ENCODE measurements at places on chromosomes 12 and 14. TPM values are rescaled to one million over a fixed set of nuclear protein-coding genes. Genes with fewer than 3 reads are reported as not detected.

MPHOSPH9 gene
- 90.9 TPM for total RNA-seq

MYG1 gene
- 69.5 TPM for total RNA-seq

ANO4 gene
- total RNA-seq, result 0.33 TPM

DNA sequence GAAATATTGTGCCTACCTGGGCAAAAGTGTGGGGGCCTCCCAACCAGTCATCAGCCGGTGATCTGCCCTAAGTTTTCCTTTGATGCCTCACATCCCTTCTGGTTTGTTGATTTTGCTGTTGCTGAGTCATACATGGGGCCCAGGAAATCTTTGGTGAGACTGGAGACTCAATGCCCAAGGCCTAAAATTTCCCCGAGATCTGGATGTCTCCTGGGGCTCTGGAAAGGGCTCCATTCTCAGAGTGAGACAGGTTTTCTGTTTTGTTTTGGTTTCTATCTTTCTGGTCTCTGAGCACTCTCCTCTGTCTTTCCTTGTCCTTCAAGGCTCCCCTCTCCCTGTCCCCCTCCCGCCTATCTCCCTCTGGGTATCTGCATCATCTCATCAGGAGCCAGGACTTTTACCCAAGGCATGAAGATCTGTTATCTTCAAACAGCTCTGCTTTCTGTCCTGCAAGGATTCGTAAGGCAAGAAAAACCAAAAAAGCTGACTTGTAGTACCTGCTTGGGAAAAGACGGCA lies 152.8 kb upstream of the MAX start:
- H3K4me3 ChIP-seq, result no peak overlapping the region
- peaks cover 10% of the 10 kb centered on the region for H3K4me1 ChIP-seq
- H3K27ac ChIP-seq, result no peak overlapping the region
- no peaks in the 10 kb centered on the region for H3K36me3 ChIP-seq

MYBPC1 gene
- not detected for total RNA-seq

DNA sequence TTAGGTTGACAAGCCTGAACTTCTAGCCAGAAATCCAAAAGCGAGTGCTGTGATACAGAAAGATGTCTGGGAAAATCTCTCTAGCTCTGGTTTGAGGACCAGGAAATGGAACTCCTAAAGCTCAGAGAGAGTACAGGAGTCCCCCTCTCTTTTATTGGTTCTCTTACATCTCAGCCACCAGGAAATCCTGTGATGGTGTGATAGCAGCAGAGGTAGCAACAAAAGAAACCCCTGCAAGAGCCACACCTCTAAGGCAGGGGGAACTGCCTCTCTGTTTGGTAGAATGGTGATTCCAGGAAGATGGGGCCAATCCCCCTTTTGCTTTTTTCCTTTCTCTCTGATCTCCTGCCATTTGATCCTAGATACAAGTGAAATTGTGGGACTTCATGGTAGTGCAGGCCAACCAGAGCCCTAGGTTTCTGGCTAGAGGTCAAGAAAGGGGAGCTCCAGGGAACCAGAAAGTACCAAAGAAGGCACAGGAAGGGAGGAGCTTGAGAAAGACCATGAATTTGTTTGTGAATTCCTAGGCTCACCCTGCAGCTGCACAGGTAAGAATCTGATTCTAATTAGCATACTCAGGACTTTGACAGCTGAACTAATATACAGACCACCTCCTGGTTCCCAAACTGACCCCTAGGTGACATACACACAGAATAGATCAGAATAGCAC lies 88.5 kb downstream of the PAPLN start:
- H3K36me3 ChIP-seq, result no peaks in the 10 kb centered on the region
- H3K4me3 ChIP-seq, result no peak overlapping the region
- DNase-seq, result no peak
- H3K27me3 ChIP-seq, result no peaks in the 10 kb centered on the region

GRCh38 chr12:79737875-79738718 lies 47.3 kb upstream of the PAWR start:
- no peak overlapping the region for H3K27ac ChIP-seq
- DNase-seq, result peak; percentile 76
- H3K27me3 ChIP-seq, result no peaks in the 10 kb centered on the region
- no peaks in the 10 kb centered on the region for H3K36me3 ChIP-seq
- H3K4me1 ChIP-seq, result no peaks in the 10 kb centered on the region
- no peak overlapping the region for H3K4me3 ChIP-seq

DNA sequence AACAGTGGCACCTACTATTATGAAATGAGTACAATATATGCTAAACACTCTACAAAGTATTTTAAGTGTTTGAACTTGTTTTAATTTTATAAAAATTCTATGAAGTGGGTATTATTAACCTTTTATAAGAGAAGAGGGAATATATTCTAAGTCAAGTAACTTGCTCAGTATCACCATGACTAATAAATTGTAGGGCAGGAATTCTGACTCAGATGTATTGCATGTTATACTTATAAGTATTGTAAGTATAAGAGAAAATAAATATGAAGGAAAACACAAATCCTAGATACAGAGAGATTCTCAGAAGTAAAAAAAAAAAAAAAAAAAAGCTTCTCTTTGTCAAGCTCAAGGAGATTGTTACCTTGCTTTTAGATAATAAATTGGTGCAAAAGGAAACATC lies 893.2 kb downstream of the SLC16A7 start:
- no peaks in the 10 kb centered on the region for H3K36me3 ChIP-seq
- H3K27me3 ChIP-seq, result no peaks in the 10 kb centered on the region
- H3K4me3 ChIP-seq, result no peak overlapping the region
- H3K4me1 ChIP-seq, result no peaks in the 10 kb centered on the region

DNA sequence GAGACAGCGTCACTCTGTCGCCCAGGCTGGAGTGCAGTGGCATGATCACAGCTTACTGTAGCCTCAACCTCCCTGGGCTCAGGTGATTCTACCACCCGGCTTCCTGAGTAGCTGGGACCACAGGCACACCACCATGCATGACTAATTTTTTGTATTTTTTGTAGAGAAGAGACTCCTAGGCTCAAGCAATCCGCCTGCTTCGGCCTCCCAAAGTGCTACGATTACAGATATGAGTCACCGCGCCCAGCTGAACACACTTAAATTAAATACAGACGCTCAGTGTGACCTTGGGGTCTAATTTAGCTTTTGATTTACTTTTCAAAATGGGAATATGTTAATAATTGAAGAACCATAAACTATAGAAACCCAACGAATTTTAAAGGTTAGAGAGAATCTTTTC lies 77.2 kb downstream of the C2CD5 start:
- H3K4me1 ChIP-seq, result no peaks in the 10 kb centered on the region
- no peak overlapping the region for H3K4me3 ChIP-seq
- H3K27me3 ChIP-seq, result no peaks in the 10 kb centered on the region
- H3K27ac ChIP-seq, result no peak overlapping the region
- peak; percentile 17 for DNase-seq
- H3K36me3 ChIP-seq, result peaks cover 32% of the 10 kb centered on the region

Measured in cardiac muscle cell (in vitro differentiated cells and primary cell).